ENCODE measurements at places on chromosomes 5 and 9.

- DNase-seq: no peak
Measured at GRCh38 chr5:446066-446882, 3.3 kb downstream of the EXOC3 start.

- no peak for DNase-seq
Measured at GRCh38 chr5:178667101-178667500, 40.3 kb upstream of the CLK4 start.

- no peak for DNase-seq
Measured at GRCh38 chr9:101035098-101035497, 6.6 kb downstream of the PLPPR1 start.

DNA sequence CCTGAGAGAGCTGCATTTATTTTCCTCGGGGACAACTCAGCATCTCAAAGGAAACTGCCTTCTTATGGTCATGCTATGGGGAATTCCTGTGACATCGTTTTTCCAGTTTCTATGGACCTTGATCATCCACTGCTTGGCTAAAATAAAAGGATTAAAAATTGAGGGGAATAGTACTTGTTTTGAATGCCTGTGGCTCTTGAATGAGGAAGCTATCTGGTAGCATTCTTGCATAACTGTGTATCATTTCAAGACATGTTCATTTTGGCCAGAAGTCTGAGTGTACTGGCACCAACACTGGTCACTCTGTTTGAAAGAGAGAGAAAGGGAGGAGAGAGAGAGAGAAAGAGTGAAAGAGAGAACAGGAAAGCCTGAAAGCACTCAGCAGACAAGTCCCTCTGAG lies 116.7 kb downstream of the DOCK2 start:
- DNase-seq: no peak

DNA sequence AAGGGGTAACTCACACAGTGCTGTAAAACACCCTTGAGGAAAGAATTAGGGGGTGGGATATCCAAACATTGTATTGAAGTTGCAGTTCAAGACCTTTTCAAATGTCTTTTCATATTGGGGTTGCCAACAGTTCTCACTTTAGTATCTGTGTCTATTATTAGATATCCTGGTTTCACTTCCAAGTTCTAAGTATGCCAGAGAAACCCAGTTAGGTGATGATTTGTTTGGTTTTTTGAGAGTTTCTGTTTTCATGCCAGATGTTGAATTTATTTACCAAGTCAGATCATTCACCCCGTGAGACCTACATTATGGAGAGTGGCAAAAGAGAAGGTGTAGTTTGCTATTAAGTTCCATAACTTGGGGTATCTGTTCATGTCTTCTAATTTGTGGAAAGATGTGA lies 64.5 kb downstream of the C9orf152 start:
- no peak for DNase-seq

DNA sequence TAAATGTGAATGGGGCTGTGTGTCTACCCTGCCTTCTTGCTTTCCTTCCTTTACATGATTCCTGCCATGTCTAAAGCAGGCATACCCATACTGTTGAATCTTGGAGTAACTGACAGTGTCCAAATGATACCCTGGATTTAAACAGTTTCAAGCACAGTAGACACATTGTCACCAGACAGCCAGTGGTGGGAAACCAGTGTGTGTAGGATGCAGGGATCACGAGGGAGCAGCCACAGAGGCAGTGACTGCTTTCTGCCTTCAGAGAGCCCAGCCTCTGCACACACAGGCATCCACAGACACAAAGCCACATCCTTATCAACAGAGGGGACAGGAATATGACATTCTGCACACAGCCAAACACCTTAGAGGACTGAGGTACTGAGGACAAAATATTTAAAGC lies 184.2 kb upstream of the TBCA start:
- no peak for DNase-seq

GRCh38 chr9:33241298-33241697 lies 1.3 kb downstream of the SPINK4 start:
- no peak for DNase-seq

DNA sequence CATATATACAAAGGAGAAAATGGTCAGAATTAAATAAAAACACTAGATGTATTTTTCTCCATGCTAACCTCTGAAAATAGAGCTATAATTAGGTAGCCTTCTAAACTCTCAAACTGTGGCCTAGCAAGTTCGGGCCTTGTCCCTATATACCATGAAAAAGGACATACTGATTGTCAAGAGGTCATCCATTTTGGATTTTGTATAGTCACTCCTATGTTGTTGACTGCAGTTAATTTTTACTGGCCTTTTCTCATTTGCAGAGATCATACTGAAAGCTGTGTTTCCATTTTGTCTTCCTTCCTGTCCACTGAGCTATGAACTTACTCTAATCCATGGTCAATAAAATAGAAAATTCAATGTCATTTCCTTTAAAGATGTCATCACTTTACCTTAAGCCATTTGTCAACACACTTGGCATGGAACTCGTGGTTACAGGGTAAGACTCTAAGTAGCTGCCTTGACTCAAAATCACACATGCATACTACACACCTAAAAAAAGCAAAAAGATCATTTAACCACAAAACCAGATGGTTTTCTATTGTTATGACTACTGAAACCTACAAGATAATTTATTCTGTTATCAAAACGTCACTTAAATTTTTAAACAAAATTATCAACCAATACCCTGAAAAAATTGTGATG lies 58.0 kb downstream of the RNF38 start:
- no peak for DNase-seq

GRCh38 chr9:127753622-127754021 lies 18.5 kb upstream of the TOR2A start:
- DNase-seq: no peak

- DNase-seq: no peak
Measured at GRCh38 chr5:74660140-74660539, 19.6 kb upstream of the ENC1 start.

DNA sequence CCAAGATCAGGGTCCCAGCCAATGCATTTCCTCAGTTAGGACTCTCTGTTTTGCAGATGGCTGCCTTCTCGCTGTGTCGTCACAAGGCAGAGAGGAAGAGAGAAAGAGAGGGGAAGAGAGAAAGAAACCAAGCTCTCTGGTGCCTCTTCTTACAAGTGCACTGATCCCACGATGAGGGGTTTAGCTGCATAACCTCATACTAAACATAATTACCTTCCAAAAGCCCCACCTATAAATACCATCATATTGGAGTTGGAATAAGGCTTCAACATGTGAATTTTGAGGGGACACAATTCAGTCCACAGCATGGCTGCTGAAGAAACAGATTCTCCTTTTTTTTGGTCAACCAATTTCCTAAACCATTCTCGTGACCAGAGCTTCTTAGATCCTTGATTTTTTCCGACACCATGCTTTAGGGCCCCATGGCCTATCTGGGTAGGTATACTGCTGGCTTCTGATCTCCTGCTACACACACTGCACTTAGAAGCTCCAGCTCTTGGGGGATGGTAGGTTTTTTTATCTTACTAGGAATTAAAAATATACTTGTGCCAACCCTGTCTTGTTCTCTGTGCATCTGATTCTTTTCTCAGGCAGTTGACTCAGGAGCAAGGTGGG lies 5.1 kb downstream of the CAMK4 start:
- no peak for DNase-seq
